Calu3 (cell line): ENCODE measurements at places on chromosomes 4 and X. TPM values are rescaled to one million over a fixed set of nuclear protein-coding genes. Genes with fewer than 3 reads are reported as not detected.

DNA sequence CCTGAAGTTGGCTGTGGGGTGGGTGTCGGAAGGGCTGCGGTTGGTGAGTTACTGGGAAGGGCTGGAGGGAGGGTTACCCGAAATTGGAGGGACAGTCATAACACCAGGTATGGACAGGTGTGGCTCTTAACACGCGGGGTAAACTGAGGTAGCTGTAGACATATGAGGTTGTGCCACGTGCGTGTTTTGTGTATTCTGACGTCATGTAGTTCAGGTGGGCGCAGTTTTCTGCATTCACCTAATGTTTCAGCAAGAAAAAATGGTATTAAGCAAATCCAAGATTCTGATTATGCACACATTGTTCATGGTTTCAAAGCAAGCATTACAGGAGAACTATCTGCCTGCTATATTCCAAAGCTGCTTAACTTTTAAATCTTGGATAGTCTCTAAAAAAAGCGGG lies 83.5 kb upstream of the GPM6B start:
- DNase-seq: no peak

DNA sequence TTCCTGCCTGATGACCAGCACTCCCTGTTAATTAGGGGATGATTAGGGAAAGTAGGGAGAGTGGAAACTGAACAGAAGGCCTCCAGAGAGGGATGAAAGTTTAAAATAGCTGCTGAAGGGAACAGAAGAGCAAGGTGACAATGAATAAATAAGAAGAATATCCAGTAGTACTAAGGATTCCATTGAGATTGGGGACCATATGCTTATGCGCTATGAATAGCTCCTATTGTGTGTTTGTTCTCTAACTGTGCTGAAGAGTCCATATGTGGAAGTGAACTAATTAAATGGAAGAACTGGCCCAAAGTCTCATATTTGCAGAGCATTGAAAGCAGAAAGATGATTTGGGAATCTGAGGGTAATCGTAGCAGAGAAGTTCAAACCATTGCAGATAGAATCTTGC lies 137.0 kb downstream of the PRSS12 start:
- no peak for DNase-seq

GRCh38 chr4:31041853-31042252 lies 321.7 kb downstream of the PCDH7 start:
- DNase-seq: no peak

DNA sequence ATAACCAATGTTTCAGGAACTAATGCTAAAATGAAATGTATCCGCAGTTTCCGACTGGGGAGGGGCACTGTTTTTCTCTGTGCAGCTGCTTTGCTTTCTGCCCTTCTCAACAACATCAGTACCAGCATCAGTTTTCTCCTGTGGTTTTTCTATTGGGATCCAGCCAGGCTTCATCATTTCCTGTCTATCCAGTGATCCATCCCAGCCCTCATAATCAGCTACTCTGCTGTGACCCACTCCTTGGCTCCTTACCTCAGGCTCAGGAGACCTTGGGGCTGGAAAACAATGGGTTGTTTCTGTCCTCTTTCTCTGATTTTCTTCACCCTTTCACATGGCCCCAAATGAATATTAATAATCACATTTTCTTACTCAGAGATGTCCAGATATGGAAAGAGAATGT lies 222.2 kb upstream of the DKK2 start:
- no peak for DNase-seq

The RASGEF1B gene
- 33.8 and 36.3 TPM in 2 replicates for total RNA-seq

The VCX2 gene
- total RNA-seq: not detected in 2 replicates

The FGF13 gene
- total RNA-seq: not detected in 2 replicates
